ENCODE measurements at places on chromosomes 16 and 17.
A peak's percentile ranks its signal among the peaks of the same experiment; 100 is the strongest.

DNA sequence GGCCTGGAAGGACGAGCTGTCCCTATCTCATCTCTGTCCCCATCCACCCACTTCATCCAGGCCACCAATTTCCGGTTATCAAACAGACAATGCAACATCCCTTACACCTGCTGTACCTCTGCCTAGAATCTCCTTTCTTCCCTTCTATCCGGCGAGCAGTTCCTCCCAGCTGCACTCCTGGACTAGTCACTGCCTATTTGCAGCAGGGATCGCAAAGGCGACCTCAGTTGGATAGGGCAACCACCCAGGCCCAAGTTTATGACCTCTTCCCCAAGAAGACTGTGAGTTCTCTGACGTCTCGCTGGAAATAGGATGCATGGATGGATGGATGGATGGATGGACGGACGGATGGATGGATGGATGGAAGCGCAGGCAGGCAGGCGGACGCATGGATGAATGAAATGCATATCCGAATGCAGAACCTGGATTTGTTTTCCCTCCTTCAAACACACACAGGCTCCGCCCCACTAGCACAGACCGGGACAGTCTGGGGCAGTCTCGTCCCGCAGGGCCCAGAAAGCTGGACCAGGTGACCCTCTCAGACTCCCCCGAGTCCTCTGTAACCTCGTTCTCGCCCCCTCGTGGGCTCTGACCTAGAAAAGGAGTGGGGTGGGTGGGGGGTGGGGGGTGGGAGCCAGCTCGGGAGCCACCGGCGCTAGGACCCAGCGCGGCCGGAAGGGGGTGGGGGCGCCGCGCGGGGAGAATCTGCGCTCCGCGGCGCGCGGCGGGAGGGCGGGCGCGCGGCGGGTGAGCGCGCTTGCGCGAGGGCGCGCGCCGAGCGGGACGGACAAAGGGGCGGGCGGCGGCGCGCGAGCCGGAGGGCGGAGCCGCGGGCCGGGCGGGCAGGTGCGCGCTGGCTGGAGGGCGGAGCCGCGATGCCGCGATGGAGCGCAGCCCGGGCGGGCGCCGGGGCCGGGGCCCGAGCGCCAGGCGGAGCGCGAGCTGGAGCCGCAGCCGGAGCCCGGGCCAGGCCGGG lies at the start of gene SBK1:
TSS of gene SBK1 (plus strand) at position 875 of the 976 bp plus-strand sequence. CDS start 24,867 bp downstream, outside the sequence.
- DNase-seq: peak; percentile 73

GRCh38 chr17:39132192-39132610 lies 19.2 kb downstream of the PLXDC1 start:
- no peak for DNase-seq

DNA sequence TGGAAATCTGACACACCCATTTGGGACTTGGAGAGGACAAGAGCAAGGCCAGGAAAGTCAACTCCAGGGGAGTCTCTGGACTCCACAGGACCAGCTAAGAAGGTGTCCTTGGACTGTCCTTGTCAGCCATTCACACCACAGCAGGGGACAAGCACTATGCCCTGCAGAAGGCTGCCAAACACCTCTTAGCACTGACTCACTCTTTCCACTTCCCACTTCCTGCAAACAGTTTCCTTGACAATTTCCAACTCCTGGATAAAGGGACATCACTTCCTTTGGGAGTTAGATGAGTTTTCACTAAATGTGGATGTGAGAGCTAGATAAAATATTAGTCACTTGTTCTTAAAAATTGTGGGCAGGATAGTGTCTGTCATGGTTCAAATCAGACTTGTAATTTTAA lies 37.8 kb upstream of the BCAR1 start:
- DNase-seq: no peak

DNA sequence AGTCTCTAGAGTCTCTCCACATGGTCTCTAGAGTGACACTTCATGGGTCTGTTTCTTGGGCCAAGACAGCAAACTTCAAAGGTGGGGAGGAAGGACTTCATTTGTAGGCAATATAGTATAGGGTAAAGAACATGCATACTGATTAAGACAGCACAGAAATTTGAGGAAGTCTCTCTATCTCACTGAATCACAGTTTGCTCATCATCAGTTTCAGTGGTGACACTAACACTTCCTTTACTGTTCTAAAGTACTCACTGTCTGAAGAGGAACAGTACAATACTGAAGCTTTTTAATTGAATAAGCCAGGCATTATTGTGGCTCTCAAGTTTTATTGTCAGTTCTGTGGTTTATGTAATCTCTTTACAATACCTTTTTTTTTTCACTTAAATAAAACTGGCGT lies 656.4 kb upstream of the CDH8 start:
- no peak for DNase-seq

GRCh38 chr17:56914581-56915273 lies 878 bp upstream of the TRIM25 start:
- DNase-seq: no peak

DNA sequence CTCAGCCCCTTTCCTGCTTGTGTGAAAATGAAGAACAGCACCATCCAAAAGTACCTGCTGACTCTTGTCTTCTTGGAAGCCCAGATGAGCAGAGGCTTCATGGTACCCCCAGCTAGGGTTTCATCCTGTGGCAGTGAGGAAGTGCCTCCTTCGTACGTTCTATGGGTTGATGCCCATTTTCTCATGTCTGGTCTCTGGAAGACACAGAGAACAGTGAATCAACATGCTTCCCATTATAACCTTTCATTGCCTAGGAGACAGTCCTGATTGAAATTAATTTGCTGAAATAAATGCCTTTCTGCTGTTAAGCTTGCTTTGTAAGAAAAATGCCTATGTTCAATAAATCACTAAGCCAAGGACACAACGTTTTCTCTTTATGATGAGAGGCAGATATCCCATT lies 36.5 kb downstream of the RCVRN start:
- no peak for DNase-seq

GRCh38 chr16:53058441-53058840 lies 3.6 kb downstream of the CHD9 start:
- DNase-seq: no peak

DNA sequence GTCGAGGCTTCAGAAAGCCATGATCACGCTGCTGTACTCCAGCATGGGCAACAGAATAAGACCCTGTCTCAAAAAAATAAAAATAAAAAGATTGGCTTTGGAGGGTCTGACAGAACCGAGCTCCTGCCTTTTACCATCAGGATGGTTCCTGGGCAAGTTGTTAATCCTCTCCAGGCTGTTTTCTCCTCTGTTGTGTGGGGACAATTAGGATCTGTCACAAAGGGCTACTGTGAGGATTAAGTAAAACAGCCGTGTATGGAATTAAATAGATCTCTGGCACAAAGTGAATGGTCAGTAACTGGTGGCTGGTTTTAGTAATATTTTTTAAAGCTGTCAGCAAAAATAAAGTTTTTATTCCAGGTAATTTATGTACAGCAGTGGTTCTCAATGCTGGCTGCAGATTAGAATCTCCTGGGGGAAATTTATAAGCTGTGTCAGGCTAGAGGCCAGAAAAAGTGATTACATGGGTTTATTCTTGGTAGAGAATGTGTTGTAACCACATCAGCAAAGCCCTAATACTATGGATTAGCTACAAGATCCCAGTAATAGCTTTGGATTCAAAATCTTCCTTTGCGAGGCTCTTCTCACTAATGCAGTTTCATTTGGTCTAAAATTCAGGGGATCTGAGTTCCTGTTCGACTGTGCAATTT lies 47.2 kb downstream of the GPRC5B start:
- no peak for DNase-seq

DNA sequence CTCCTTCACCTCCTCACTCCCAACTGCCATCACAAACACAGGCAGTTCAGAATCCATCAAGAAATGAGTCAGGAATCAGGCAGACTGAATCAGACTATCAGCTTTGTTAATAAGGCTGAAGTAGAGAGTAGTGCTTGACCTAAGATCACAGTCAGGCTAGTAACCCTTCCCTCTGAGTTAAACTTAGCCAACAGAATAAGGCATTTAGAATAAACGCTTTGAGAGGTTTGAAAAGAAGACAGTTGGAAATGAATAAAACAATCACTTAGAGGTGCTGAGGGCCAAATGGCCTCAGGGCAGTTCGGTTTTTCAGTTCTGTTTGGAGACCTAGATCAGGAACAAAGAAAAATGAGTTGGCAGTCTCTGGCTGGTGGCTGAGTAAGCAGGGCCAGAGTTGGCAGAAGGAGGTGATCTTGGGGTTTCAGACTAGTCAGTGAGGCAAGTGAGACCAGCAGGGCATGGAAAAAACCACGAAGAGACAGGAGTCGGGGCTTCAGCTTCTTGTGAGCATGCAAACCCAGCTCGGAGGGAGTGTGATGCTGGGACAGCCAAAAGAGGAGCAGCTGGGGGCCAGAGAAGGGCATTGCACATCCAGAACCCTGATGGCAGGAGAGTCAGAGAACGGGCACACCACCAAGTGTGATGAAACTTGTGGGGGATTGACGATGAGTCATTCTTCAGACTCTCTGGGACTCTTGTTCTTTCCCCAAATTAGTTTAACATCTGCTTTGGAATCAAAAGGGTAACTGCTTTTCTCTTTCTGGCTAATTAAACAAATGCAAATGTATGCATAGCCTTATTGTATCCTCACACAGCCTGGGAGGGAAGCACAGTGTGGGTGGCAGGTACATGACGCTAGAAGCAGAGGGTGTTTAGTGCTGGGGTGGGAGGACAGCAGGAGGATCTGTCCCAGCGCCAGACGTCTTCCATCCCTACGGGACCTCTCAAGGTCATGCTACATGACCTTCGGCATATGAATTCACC lies 54.8 kb downstream of the SPECC1 start:
- peak; percentile 4 for DNase-seq

- DNase-seq: no peak
Measured at GRCh38 chr16:73527187-73527586, 479.3 kb upstream of the ZFHX3 start.

GRCh38 chr16:68234188-68235107 lies 1.5 kb downstream of the ESRP2 start:
- no peak for DNase-seq

DNA sequence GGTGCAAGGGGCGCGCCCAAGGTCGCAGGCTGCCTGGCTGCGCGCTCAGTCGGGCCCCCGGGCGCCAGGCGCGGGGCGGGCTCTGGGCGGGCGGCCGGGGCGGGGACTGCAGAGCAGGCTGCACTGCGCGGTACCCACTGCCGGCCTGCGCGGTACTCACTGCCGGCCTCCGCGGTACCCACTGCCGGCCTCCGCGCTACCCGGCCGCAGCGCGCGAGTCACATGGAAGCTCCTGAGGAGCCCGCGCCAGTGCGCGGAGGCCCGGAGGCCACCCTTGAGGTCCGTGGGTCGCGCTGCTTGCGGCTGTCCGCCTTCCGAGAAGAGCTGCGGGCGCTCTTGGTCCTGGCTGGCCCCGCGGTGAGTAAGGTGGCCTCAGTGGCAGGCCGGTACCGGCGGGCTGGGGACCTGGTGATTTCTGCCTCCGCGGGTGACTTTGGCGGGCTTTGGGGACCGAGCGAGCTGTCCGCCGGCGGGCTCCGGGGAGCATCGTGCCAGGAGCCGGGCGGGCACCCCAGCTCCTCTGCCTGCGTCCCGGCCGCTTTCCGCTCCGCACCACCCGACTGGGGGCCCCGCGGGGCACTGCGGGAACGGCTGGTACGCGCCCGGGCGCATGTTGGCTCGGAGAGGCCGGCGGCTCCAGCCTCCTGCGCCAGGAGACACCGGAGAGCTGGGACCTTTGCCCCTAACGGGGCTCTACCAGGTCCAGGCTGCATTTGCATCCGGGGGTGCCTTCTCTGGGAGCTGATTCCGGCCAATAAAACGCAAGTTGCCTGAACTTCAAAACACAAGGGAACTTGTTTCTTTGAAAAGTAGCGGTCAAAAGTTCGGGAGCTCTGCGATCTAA lies at the start of gene SLC47A1:
TSS of gene SLC47A1 (plus strand) at position 137 of the 844 bp plus-strand sequence. CDS start at position 223, 86 bp downstream.
- no peak for DNase-seq

GRCh38 chr16:88310796-88311605 lies 71.8 kb upstream of the ZNF469 start:
- no peak for DNase-seq

DNA sequence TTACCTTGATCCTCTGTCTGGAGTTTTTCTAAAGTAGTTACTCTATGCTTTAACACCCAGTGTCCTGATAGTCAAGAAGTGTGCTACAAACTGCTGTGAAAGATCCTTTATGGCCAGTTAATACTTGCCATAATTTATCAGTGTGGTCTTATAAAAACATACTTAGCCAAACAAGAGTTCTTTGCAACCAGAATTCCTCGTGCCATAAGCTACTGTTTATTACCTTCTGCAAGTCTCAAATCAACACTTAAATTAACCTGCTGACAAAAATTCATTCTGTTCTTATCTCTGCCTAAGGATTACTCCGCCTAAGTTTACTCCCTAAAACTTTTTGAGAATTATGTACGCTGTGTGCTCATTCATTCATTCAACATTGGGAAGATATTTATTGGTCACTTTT lies 22.8 kb downstream of the ZNF75A start:
- no peak for DNase-seq

GRCh38 chr16:31508706-31509195 lies 560 bp upstream of the RUSF1 start:
- no peak for DNase-seq

DNA sequence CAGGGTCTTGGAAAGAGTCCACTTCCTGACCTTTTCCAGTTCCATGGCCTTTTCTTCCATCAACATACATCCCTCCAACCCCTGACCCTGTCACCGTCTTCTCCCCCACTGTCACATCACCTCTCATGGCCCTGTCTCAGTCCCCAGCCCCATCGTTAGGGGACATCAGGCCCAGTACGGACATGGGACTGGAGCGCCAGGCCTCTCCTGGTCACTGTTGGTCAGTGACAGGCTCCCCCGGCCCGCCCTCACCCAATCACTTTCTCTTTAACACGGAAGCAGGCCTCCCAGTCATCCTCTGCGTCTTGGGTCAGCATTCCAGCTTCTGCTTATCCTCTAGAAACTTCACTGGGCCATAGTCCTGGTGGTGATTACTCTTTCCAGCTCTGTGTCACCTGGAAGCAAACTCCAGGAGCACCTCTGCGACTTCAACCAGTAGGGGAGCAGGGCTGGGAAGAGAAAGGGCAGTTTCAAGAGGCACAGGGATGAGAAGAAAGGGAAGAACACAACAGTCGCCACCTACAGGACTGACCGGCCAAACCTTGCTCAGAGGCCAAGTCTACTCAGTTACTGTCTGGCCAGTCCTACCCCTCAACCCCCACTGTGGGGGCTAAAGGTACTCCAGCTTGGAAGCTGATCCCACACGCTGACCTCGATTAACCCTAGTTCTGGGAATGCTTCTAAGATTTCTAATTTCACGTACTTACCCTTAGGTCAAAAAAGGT lies 15.9 kb upstream of the ICAM2 start:
- no peak for DNase-seq

DNA sequence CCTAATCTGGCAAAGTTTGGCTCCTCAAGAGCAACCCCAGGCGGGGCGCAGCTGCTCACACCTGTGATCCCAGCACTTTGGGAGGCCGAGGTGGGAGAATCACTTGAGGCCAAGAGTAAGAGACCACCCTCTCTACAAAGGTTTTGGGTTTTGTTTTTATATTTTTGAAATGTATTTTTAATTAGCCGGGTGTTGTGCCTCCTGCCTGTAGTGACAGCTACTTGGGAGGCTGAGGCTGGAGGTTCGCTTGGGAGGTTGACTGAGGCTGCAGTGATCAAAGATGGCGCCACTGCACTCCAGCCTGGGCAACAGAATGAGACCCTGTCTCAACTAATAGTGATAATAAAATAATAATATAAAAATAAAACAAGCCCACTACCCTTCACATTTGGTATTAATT lies 756 bp upstream of the USP7 start:
- DNase-seq: no peak
